C1 segment of cervical spinal cord (tissue), 14 donors: ENCODE measurements at places on chromosomes 5 and 9.

DNA sequence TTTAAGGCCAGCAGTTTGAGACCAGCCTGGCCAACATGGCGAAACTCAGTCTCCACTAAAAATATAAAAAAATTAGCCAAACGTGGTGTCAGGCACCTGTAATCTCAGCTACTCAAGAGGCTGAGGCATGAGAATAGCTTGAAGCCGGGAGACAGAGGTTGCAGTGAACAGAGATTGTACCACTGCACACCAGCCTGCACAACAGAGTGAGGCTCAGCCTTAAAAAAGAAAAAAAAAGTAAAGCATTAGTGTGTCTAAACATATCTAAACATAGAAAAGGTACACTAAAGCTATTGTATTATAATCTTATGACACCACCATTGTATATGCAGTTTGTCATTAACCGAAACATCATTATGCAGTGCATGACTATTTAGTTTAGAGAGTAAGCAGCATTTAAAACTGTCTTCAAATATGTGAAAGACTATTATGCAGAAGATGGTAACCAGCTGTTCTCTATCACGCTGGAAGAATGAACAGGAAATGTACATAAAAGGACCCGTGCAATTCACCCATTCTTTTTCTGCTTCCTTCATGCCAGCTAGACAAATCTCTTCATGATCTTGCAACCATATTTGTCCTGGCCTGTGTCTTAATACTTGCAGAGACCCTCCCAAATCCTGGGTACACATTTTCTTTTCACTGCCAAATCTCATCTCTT is 58.6 kb downstream of the ITGA1 start:
- no peak for DNase-seq

DNA sequence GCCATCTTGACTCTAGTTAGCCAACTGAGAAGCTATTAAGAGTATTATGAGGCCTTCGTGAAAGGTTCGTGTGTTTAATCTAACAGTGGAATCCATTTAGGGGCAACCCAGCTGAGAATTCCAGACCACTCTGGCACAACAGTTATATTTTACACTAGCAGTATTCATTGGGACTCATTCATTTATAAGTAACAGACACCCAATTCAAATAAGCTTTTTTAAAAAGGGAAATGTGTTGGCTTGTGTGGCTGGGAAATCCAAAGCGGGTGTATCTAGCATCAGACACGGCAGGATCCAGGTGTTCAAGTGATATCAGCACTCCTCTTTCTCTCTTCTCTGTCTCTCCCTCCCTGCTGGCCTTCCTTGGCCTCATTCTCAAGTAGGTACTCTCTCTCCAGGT is 46.0 kb upstream of the SHC3 start:
- DNase-seq, result no peak

GRCh38 chr9:107749787-107750444 is 260.3 kb upstream of the KLF4 start:
- peak; percentile 75 for DNase-seq

DNA sequence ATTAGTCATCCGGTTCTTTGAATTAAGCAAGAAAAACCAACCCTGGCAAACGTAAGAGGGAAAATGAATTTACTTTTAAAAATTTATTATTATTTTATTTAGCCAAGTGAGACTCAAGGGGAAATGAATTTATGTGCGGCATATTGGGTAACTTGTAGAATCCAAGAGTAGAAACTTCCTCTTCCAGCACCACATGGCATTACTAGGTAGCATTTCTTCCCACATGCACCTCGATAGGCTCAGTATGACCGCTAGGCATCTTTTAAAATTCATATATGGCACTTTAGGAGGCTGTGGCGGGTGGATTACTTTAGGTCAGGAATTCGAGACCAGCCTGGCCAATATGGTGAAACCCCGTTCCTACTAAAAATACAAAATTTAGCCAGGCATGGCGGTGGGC is 17.6 kb upstream of the MYO10 start:
- no peak for DNase-seq

GRCh38 chr5:40812125-40812524 is 14.0 kb upstream of the PRKAA1 start:
- no peak for DNase-seq

DNA sequence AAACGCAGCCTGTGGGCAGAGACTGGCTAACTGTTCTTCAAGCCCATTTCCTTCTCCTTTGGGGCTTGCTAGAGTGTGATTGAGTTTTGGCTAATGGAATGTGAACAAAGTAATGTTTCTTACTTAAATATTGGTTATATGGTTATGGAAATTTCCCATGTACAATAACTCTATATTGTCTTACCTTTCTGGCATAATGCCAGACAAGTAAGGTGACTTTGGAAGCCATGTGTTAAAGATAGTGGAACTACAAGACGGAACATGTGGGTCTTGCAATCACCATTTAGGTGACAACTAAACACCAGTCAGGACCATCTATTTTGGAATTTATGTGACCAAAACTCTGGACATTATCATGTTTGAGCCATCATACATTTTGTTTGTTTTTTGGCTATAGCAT is 260.2 kb downstream of the CCDC171 start:
- DNase-seq, result no peak

- no peak for DNase-seq
These were observed 56.4 kb downstream of the SPEF2 start for GRCh38 chr5:35674049-35674448.

DNA sequence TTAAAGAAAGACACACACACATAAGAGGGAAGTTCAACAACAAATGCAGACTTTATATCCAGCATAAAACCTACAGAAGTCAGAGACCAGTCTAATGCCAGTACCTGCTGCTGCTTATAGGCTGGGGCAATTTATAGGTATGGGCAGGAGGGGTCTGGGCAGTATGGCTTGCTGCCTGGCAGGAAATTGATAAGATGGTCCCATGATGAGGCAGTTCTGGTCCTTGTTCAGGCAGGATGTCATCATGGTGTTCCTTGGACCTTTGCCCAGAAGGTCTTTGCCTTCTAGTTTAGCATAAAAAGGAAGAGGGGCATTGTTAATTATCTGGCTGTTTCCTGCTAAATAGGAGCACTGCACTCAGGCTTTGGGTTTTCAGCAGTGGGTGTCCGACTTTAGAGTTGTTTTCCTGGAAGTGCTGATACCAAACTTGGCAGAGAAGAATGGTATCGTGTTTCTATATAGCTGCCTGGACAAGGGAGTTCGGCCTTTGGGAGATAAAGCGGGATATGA is 10.4 kb upstream of the PDCD1LG2 start:
- DNase-seq, result no peak
